ENCODE measurements at places on chromosomes 4 and X.

- no peak for DNase-seq
Measured at GRCh38 chr4:7398104-7398423, 36.7 kb downstream of the PSAPL1 start.

DNA sequence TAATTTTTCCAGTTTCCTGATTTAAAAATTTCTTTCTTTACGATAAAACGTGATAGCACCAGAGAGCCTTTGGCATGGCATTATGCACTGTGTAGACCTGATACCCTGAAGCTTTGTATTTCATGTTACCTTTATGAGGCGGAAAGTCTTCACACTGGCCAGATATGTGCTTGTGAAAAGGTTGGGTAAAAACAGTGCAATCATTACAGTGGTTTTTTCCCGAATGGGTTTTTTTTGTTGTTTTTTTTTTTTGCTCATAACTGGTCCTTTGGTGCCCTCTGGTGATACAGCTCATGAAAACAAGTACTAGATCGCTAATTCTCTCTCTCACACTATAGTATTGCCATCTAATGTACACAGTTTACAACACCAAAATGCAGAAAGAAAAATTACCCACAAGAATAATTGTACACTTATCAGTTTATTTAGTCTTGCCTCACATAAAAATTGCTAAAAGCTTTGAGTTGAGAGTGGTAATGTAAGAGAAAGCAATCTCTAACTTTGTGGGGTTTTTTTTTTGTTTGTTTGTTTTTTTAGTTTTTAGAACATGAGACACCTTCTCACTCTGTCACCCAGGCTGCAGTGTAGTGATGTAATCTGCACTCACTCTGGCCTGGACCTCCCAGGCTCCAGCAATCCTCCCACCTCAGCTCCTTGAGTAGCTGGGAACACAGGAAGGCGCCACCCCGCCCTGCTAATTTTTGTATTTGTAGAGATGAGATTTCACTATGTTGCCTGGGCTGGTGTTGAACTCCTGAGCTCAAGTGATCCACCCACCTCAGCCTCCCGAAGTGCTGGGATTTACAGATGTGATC, 21.3 kb downstream of the SPCS3 start:
- DNase-seq: no peak

- DNase-seq: no peak
Measured at GRCh38 chrX:13216139-13216538, 103.7 kb downstream of the ATXN3L start.

GRCh38 chr4:33160126-33160525, 2440.0 kb downstream of the PCDH7 start:
- no peak for DNase-seq

DNA sequence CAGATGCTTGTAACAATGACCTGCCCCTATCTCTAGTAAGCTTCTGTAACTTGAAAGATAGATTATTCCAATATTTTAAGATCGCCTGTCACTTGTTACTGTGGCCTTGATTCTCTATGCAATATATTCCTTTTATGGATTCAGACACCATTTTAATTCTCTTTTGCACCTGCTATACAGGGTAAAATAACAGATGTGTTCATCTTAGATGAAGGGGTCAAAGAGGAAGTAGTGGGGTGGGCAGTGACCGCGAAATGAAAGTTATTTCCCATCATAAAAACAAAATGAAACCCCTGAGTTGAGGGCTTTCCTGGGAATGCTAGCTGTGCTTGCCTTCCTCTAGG, 175.9 kb downstream of the TSPAN5 start:
- DNase-seq: no peak

DNA sequence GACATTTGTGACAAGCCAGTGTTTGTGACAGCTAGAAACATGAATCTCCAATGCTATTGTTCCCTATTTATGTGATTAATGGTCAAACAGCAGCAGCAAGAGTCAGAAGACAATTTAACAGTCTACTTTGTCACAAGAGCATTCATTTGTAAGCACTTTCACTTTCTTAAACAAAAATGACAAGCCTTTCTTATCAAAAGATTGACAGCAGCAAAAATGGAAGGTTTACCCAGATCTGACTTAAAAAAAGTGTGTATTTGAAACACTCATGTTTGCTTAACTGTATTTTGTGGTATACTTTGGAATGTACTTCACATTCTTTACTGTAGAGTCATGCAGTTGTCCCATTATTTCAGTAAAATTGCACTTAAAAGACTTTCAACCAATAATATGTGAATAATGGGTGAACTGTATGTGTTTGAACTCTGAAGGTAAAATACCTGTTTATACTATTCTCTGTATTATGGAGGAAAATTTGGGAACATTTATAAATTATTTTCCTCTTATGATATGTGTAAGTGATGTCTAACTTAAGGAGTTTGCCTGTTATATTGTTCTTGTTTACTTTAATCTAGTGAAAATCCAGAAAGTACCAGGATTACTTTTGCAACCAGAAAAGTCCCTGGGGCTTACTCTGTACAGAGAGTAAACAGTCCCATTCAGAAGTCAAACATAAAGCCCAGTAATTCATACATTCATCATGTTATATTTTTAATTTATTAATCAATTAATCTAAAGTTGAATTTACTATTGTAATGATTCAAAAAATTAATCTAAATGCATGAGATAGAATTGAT, 314.9 kb upstream of the TRAM1L1 start:
- DNase-seq: no peak

- DNase-seq: no peak
Measured at GRCh38 chr4:8821151-8821950, 50.3 kb downstream of the HMX1 start.

GRCh38 chr4:148874331-148874730, 432.1 kb upstream of the NR3C2 start:
- DNase-seq: no peak

GRCh38 chr4:34323549-34324320, 1920.6 kb downstream of the ARAP2 start:
- no peak for DNase-seq

DNA sequence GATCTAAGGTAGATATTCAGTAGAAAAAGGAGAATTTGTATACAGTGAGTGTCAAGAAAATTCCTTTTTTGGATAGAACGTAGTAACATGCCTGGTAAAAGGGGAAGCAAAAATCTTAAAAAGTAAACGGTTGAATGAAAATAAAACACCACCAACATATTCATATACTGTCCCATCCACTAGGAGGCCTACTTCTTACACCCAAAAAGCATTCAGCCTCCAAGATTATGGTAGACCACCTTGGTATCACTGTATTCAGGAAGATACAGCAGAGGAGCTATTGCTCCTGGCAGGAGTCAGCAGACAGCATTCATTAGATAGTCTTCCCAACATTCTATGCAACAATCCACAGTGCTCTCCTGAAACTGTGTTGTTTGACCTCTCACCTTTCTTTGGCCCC, 274.6 kb upstream of the MAGEB2 start:
- DNase-seq: no peak

DNA sequence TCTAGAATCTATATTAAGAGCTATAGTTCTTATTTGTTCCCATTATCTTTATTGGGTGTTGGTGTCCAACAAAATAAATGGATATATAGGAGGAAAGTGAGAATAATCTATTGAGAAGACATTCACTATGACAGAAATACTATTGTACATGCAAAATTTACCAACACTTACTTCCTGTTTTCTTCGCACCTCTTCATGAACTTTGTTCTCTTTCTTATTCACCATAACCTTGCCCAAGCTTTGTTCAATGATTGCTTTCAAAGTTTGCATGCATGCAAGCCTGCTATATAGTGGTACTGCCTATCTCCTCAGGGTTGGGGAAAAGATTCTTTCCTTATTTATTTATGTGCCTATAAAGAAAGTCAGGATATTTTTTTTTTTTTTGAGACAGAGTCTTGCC, 176.4 kb upstream of the JADE1 start:
- no peak for DNase-seq

GRCh38 chr4:18980516-18981233, 959.1 kb upstream of the LCORL start:
- DNase-seq: no peak

GRCh38 chrX:23773601-23774175, 9.3 kb upstream of the SAT1 start:
- DNase-seq: peak; percentile 23

All from stimulated activated CD4-positive, alpha-beta T cell treated with anti-CD3 and anti-CD28 coated beads, Interleukin-15, amount 100 ng/mL, for 24 hours (primary cell).